ENCODE measurements at places on chromosomes 16 and 17. TPM values are rescaled to one million over a fixed set of nuclear protein-coding genes. Genes with fewer than 3 reads are reported as not detected.

The UBALD2 gene
- total RNA-seq = 184 TPM

The WNT3 gene
- 0.05 TPM for total RNA-seq

The TNK1 gene
- total RNA-seq = 5.3 TPM

The TEX14 gene
- 0.07 TPM for total RNA-seq

The ITGB4 gene
- total RNA-seq = 1.8 TPM

DNA sequence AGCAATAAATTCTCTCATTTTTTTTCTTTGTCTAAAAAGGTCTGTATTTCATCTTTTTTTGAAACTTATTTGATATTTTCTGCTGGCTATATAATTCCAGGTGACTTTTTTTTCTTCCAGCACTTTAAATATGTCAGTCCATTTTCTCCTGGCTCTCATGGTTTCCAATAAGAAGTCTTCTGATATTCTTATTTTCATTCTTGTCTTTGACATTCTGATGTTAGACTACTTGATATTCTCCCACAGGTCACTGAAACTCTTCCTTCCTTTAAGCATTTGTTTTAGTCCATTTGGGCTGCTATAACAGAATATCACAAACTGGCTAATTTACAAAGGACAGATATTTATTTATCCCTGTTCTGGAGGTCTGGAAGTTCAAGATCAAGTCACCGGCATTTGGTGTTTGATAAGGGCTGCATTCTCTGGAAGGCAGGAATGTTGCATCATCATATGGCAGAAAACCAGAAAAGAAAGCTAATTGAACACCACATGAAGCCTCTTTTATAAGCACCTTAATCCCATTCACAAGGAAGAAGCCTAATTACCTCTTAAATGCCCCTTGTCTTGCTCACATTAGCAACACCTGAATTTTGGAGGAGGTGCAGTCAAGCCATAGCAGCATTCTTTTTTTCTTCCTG lies 242.1 kb upstream of the TNRC6C start:
- peak; percentile 11 for DNase-seq

GRCh38 chr16:66622863-66623262 lies 18.4 kb downstream of the CMTM3 start:
- DNase-seq = no peak

GRCh38 chr17:4893721-4894560 lies 5.4 kb upstream of the C17orf107 start:
- DNase-seq = no peak

DNA sequence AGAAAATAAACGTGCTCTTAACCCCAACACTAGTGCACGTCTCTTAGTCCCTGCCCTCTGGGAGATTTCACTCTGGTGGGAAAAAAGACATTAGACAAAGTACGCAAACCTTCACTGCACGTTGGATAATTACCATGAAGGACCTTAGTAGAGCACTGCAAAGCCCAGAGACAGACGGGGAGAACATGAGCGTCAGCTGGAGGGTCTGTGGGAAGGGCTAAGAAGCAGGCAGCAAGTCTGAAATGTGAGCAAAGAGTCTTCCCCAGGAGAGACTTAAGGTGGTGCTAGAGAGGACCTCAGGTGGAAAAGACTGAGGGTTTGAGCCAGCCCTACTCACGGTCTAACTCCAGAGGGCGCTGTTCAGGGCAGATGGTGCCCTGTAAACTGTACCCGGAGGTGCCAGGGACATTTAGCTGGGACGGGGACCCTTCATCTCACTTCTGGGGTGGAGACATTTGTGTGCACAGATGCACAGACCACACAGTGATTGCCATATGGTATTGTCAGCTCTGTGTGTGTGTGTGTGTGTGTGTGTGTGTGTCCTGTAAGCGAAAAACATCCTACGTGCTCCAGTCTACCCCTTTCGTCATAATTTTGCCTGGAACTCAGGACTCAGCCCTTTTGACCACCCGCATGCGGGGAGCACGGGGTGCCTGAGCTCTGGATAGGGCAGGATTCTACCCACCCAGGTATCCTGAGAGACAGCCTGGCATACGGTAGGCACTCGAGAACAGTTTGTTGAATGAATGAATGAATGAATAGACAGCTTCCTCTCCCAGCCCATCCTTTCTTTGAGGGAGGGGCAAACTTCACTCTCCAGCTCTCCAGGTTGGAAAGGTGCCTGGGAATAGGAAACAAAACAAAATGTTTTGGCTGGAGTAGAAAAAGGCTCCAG lies 10.1 kb upstream of the STAC2 start:
- DNase-seq = peak; percentile 87

DNA sequence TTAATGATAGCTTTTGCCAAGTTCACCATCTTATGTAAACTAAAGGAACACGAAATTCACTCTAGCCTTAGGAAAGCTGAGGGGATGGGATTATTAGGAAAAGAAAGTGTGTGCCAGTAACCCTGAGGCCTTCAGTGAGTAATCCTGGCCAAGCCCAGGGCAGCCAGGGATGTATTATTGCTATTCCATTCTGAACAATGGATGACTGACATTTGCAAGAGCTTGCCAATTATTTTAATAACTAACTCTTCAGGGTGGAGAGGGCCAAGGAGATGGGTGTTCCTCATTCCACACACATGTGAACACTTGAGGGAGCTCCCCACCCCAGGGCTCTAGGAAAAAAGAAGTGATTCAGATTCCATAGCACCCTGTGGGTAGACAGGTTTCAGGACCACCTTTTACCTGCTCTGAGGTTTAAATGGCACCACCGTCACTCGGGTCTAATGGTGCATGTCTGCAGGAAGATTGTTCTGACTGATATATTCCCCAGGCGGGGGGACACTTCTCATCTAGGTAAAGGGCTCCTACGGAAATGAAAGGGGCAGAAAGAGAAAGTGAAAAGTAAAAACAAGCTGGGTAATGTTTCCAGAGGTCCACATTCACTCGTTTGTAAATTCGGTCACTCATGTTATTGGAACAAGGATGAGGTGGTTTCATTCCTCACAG lies 41.5 kb downstream of the TK2 start:
- no peak for DNase-seq

- peak; percentile 83 for DNase-seq
These were observed 8.6 kb upstream of the TEX19 start for GRCh38 chr17:82350182-82351030.

- peak; percentile 88 for DNase-seq
These were observed 4.0 kb downstream of the BECN1 start for GRCh38 chr17:42819939-42820535.

- DNase-seq = no peak
These were observed 220.5 kb upstream of the XYLT1 start for GRCh38 chr16:17691106-17691898.

DNA sequence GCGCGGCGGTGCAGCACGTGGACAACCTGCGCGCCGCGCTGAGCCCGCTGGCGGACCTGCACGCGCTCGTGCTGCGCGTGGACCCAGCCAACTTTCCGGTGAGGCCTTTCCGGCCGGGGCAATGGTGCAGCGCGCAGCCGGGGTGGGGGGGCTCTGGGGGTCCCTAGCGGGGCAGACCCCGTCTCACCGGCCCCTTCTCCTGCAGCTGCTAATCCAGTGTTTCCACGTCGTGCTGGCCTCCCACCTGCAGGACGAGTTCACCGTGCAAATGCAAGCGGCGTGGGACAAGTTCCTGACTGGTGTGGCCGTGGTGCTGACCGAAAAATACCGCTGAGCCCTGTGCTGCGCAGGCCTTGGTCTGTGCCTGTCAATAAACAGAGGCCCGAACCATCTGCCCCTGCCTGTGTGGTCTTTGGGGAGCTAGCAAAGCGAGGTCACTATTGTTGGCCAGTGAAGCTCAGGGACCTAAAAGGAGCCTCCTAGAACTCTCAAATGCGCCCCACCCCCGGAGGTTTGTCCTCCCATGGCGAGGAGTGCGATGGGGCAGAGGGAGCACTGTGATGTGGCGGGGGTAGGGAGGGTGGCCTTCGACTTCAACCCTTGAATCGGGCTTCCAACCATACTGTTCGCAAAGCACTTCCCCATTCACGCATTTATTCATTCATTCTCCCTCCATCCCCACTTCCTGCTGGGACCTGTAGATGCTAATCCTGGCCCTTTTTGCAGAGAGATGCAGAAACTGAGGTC lies 770 bp downstream of the HBM start:
- DNase-seq = peak; percentile 67

GRCh38 chr17:44123356-44124117 lies at the start of gene HDAC5:
TSS of gene HDAC5 (minus strand) at chr17:44123641. CDS start at chr17:44117515, 6,126 bp downstream.
- peak; percentile 99 for DNase-seq

DNA sequence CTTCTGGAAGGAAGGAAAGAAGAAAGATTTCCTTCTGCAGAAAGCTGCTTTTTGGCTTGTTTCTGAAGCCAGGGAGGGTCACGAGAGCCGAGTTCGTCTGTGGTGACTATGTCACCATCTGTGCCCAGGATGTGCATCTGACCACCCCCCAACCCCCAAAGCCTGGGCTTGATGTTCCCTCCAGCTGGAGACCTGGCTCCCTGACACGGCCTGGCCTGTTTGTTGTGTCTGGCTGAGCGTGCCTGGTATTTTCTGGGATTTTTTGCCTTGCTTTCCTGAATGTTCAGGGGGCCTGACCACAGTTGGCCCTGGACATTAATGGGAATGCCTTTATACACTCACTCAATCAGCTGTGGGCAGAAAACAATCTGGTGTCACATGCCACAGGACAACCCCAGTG lies 38.9 kb downstream of the LGALS9 start:
- no peak for DNase-seq

GRCh38 chr17:13619462-13619861 lies 17.7 kb upstream of the HS3ST3A1 start:
- no peak for DNase-seq

GRCh38 chr16:78761427-78761826 lies 662.0 kb downstream of the WWOX start:
- DNase-seq = no peak

- peak; percentile 64 for DNase-seq
These were observed 167.1 kb downstream of the HAPSTR1 start for GRCh38 chr16:9258423-9259051.
